Neural crest cell (in vitro differentiated cells): ENCODE measurements at places on chromosomes 12 and 14.
A peak's percentile ranks its signal among the peaks of the same experiment; 100 is the strongest.

- H3K4me1 ChIP-seq = peaks cover 30% of the 10 kb centered on the region
- H3K36me3 ChIP-seq = peaks cover 5% of the 10 kb centered on the region
- no peak overlapping the region for H3K27ac ChIP-seq
Observed at GRCh38 chr14:68977180-68977717, 1.9 kb downstream of the ACTN1 start.

DNA sequence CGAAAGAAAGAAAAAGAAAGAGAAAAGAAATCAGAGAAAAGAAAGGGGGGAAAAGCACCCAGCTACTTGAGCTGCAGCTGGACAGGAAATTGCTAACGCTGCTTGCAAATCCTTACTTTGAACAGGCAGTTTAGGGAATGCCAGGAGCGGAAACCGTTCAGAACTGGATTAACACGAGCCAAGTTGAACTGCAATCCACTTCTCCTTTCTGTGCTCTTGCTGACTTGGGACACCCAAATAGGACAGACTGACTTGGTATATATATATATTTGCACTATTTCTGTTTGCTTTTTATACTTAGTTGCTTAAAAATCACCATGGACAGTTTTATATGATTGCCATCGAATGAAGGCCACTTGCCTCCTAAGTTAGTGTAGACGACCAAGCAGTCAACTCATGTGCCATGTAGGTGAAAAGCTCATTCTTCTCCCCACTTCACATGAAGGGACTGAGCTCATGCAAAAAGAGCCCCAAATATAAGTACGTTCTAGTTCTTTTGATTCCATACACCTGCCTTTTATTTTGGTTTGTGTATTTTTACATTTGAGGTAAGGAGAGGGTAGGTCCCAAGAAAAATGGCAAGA, 5.5 kb downstream of the DUSP6 start:
- H3K27ac ChIP-seq = peak overlapping the region; percentile 91
- peaks cover 25% of the 10 kb centered on the region for H3K36me3 ChIP-seq
- peaks cover 74% of the 10 kb centered on the region for H3K4me1 ChIP-seq

DNA sequence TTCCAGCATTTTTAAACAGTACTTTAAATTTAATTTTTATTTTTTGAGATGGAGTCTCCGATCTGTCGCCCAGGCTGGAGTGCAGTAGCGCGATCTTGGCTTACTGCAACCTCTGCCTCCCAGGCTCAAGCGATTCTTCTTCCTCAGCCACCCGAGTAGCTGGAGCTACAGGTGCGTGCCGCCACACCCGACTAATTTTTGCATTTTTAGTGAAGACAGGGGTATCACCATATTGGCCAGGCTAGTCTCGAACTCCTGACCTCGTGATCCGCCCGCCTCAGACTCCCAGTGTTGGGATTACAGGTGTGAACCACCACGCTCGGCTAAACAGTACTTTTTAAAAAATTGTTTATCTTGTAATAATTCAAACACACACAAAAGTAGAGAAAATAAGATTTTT, 4.2 kb upstream of the FOXJ2 start:
- H3K4me3 ChIP-seq = peak overlapping the region; percentile 83
- no peak overlapping the region for H3K27ac ChIP-seq
- no peak for DNase-seq
- peaks cover 25% of the 10 kb centered on the region for H3K4me1 ChIP-seq

DNA sequence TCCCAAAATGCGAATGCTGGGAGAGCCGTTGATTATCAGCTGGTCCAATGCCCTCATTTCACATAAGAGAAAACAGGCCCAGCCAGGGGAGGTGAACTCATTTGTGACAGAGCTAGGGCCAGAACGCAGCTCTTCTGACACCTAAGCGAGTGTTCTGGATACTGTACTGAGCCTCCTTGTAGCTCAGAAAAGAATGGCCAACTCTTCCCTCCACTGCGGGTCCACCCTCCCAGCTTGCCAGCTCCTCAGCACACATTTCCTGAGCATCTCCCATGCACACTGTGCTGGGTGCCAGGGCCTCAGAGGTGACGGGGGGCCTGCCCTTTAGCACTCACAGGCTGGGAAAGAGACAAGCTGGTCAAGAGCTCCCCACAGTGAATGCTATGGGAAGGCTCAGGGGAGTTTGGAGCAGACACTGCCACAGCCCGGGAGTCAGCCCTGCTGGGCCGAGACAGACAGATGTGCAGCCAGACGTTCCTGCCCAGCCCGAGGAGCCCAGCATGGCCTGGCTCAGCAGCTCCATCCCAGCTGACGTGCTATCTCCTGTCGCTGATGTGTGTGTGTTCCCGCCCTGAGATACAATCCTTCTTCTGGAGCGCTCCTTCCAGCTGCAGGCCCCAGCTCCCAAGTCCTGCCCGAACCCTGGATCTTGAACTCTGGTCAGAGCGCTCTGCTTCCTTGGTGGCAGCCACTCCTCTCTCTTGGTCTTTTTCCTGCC, 3.5 kb downstream of the CMTM5 start:
- H3K27ac ChIP-seq = no peak overlapping the region
- H3K4me3 ChIP-seq = no peak overlapping the region
- peaks cover 17% of the 10 kb centered on the region for H3K4me1 ChIP-seq
- H3K36me3 ChIP-seq = no peaks in the 10 kb centered on the region
